Right cardiac atrium (tissue), 5 donors: ENCODE measurements at places on chromosomes 1 and 21. TPM values are rescaled to one million over a fixed set of nuclear protein-coding genes. Genes with fewer than 3 reads are reported as not detected.
A peak's percentile ranks its signal among the peaks of the same experiment; 100 is the strongest.

DNA sequence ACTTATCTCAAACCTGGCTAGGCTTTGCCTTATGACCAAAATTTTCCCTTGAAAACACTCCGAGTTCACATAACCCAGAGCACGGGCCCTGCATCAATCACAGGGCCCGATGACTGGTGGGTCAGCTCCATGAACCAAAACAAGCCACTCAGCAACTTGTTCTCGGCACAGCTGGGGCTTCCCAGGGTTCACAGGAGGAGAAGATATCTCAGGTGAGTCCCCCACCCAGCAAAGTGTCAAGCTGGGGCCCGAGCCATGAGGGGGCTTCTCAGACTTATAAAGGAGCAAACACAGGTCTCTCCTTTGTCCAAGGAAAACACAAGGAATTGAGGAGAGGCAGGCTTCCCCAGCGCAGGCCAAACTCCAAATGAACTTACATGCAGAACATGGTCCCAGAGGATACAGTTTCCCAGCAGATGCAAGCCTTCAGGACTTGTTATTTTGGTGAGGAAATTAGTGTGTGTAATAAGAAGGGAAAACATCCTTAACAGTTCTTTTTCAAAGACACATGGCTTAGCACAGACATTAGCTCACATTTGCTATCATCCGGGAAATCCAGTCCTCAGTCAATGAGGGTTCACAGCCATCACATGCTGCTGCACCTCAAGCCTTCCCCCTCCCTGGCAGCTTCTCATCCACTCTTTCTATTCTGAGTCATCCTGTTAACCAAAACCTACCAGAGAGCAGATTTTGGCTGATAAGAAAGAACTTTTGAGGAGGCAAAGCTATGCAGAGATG, 98.1 kb upstream of the NFIA start:
- DNase-seq: peak; percentile 87

DNA sequence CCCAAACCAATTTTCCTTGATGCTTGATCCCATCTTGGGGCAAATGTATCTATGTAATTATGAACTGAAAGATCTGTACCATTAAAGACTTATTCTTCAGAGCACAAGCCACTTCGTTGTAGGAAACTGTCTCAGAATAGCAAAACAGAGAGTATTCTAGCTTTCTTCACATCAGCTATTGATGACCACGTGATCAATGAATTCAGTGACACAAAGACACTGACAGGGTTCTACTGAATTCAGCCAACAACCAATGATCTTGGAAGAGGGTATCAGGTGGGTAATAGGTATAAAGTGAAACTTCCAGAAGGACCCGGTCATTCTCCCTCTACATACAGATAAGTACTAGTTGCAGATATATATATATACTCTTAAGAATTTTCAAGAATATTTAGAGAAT, 33.8 kb upstream of the SERTAD4 start:
- DNase-seq: no peak

AGT gene
- polyA plus RNA-seq: 121 TPM

DNA sequence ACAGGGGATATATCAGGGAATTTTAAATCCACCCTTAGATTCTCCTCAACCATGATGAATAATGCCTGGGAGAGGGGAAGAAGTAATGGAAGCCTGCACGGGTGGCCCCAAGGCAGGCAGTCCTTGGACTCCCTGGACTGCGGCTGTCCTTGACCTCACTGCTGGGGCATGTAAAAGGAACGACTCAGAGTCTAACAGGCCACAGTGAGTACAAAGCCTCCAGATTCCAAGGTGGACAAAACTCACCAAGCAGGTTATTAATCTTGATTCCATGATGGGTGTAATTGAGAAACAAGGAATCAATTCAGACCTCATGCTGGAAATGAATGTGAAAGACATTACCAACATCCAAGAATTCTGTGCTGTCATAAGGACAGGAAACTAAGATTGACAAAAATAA, 13.0 kb upstream of the ARHGAP29 start:
- no peak for DNase-seq

GRCh38 chr1:212529211-212529741, 79.3 kb upstream of the ATF3 start:
- DNase-seq: no peak

DNA sequence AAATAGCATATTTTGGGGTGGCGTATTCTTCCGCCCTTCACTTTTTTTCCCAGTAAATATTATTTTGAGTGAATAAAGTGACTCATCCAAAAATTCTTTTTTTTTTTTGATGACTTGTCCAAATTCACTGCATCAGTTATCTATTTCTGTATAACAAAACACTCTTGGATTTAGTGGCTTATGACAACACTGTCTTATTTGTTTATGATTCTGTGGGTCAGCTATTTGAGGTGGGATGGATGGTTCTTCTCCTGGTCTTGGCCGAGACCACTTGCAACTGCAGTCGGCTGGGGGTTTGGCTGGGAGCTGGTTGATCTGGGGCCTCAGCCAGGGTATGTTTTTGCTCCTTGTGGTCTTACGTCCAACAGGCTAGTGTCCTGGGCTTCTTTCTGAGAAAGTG, 39.9 kb upstream of the SRSF10 start:
- DNase-seq: peak; percentile 76

DNA sequence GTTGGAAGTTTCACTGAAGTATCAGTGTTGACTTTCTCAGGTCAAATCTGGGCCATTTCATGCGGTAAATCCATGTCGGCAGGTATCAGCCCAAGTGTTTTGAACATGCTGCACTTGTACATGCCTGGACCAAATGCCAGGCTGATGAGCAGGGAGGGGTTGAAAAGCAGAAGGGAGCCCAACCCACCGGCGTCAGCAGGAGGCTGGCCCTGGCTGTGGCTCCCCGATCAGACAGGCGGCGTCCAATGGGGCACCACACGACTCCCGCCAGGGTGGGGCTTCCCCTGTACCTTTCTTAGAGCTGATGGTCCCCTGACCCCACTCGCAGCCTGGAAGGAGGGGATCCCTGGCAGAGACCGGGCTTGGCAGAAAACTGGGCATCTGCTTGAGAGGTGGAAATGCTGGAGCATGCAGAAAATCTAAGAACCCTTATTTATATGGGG, 540.0 kb downstream of the KIF26B start:
- DNase-seq: no peak

DNA sequence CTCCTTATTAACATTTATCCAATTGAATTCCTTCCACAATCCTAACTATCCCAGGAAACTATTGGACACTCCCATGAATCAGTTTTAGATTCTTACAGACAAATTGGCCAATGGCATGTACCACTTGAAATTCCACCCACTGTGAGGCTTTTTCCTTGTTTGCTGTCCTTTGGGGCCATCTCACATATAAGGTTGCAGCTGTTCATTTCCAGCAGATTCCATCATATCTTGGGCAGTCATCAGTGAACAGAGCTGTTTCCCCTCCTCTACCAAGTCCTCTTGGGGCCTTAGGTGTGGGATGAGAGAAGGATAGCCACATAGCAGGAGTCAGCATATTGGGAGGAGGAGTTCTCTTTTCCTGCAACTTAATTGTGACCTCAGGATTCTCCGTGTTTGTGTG, 109.1 kb downstream of the HHAT start:
- DNase-seq: no peak

GRCh38 chr1:89994231-89994804, 592 bp upstream of the ZNF326 start:
- DNase-seq: peak; percentile 73

DNA sequence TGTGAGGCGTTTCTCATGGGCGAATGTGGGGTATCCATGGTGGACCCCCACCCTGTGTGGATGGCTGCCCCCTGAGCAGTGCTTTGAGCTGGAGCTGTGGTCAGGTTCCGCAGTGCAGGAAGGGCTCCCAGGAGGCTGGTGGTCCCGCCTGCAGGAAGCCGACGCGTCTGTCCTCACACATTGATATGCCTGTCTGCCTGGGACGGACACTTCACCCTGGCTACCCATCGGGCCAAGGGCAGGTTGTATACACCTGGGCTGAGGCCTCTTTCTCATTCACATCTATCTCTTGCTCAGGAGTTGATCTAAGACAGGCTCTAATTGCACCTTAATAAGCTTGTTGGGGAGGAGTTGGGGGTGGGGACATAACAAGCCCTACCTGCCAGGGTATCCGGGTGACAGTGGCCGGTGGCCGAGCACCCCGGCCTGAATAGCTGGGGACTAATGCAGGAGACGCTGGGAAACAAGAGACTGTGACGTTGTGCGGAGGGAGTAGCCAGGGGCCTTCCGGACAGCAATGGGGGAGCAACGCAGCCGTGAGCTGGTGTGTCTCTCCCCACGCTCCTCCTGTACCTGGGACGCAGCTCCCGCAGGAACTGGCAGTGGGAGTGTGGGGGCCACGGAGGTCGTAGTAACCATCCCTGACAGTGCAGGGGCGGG, 21.7 kb downstream of the PDXK start:
- no peak for DNase-seq

IGSF9 gene
- polyA plus RNA-seq: 1.3 TPM

DNA sequence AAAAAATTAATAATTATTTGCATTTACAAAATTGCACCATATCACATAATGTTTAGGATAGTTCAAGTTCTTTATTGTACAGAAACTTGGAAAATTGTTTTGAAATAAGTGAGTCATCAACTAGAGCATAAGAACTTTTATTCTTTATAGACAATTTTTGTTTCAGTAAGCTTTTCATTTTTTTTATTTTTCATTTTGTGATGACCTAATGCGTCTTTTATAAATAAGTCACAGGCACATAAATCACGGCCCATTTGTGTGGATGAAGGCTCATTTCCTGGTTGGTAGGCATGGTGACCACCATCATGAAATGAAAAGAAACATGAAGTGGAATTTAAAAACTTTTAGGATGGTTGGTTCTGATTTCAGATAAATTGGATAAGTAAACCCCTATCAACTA, 39.3 kb downstream of the SPAG17 start:
- no peak for DNase-seq

DNA sequence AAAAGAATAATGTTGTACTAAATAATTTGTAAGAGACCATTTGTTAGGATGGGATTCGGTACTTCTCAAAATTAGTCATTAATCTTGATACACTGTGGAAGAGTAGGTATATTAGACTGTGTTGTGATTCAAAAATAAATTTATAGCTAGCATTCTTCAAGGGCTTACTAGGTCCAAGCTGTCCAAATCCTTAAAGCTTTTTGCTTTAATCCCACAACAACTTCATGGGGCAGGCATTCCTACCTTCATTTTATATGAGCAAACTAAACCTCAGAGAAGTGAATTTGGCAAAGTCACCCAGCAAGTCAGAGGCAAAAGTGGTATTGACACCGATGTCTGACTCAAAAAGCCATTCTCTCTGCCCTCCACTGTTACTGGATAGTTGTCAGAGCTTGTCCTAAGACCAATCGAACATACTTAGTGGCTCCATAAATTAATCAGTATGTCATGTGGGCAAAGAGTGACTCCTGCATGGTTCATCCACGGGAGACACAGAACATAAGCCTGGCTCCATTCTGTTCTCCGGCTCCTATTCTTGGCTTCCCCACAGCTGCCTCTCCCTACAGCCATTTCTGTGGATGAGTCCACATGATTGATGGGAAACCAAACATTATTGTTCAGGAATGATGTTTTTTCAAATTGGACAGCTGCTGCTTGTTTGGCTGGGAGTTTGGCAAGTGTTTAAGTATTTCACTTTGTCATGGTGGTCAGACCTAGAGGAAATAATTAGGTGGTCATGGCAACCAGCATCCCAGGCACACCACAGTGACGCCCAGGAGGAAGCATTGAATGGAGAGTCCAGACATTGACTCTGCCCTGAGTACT, 133.4 kb upstream of the FGGY start:
- DNase-seq: no peak

DNA sequence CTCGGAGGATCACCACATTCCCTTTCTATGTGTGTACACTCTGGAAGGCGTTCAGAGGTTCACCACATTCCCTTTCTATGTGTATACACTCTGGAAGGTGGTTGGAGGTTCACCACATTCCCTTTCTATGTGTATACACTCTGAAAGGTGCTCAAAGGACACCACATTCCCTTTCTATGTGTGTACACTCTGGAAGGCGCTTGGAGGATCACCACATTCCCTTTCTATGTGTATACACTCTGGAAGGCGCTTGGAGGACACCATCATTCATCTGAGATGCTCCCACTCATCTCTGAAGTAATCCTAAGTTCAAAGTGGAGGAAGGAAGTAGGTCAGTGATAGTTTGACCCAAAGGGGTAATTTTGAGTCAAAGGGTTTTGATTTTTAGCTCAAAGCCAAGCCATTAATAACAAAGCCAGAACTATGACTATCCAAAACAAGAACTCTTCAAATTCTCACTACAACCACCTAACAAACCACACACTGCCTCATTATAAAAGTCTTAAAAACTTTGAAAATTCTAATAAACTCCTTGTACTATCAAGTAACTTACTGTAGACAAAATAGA, 32.9 kb downstream of the NRIP1 start:
- DNase-seq: no peak
